Pulmonary artery endothelial cell (primary cell): ENCODE measurements at places on chromosomes 5 and 9. TPM values are rescaled to one million over a fixed set of nuclear protein-coding genes. Genes with fewer than 3 reads are reported as not detected.

The TMEM171 gene
- 12.0 and 15.4 TPM in 2 replicates for total RNA-seq

The FGFR4 gene
- 0.86 and 1.2 TPM in 2 replicates for total RNA-seq

The AGXT2 gene
- total RNA-seq: not detected in 2 replicates

The FOXD4L4 gene
- total RNA-seq: 0.20 and 0.25 TPM in 2 replicates

The C9orf153 gene
- total RNA-seq: 0.07 and 0.14 TPM in 2 replicates

The KIAA1958 gene
- total RNA-seq: 0.79 and 2.1 TPM in 2 replicates

The TRAF1 gene
- 1.7 and 2.5 TPM in 2 replicates for total RNA-seq

The KCTD16 gene
- 0.07 and 0.13 TPM in 2 replicates for total RNA-seq
